ENCODE measurements at places on chromosomes 1 and 21.

- DNase-seq: peak; percentile 54
Measured at GRCh38 chr1:85201340-85202091, 700 bp upstream of the SYDE2 start.

- DNase-seq: no peak
Measured at GRCh38 chr1:37561133-37562132, 4.7 kb downstream of the DNALI1 start.

DNA sequence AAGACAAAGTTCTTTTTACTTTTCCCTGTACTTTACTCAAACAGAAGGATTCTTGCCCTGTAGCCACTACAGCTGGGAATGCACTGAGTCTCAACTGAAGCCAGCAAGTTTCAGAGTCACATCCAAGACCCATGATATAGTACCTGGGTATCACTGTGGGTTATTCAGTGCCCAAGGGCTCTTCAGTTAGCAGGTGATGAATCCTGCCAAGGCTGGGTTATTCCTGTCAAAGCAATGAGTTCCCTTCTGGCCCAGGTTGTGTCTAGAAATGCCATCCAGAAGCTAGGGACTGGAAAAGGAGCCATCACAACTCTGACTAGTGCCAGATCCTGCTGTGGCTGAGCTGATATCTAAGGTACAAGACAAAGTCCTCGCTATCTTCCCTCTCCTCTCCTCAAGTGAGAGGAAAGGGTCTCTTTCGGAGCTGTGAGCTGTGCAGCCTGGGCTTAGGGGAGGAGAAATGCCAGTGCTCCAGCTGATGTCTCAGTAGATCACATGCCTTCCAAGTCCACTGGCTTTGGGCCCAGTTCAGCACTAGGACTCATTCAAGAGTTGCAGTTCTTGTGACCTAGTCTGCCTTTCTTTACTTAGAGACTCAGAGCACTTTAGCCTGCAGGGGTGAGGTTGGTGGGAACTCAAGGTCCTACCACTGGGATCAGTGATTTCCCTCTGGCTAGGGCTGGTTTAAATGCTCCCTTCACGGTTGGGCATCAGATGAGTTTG is 369.4 kb downstream of the TBX15 start:
- DNase-seq: no peak

DNA sequence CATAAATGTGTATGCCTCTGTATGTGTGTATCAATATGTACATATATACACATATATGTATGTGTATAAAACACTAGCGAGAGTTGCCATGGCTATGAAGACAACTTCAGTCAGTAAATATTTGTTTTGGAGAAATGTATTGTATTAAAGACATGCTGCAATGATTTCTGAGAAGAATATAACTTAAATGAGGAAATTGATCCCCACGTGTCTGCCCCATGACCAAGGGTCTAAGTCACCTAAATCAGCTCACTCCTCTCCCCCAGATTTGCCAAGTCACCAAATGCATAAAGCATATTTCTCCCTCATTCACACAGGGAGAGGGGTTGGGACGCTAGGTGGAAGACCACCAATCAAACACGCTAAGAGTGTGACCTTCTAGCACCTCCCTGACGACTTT is 58.3 kb upstream of the LYST start:
- no peak for DNase-seq

- DNase-seq: no peak
Measured at GRCh38 chr1:155064111-155064831, 731 bp downstream of the EFNA4 start.

- DNase-seq: no peak
Measured at GRCh38 chr21:26691416-26691815, 118.3 kb upstream of the CYYR1 start.

DNA sequence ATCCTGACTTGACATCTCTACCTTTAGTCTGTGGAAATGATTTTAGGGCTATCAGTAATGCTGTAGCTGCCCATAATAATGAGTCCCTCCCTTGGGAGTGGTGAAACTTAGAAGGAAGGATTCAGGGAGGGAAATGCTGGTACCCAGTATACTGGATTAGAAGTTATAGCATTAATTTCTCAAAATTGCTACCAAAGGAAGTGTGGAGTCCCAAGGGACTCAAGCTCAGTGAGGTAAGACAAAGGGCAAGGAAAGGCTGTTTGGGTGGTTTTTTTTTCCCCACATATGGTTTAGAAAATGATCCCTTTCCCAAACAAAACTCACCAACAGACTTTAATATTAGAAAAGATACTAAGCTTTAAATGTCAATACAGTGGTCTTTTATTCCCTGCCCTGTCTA is 99.9 kb downstream of the CD247 start:
- DNase-seq: no peak

DNA sequence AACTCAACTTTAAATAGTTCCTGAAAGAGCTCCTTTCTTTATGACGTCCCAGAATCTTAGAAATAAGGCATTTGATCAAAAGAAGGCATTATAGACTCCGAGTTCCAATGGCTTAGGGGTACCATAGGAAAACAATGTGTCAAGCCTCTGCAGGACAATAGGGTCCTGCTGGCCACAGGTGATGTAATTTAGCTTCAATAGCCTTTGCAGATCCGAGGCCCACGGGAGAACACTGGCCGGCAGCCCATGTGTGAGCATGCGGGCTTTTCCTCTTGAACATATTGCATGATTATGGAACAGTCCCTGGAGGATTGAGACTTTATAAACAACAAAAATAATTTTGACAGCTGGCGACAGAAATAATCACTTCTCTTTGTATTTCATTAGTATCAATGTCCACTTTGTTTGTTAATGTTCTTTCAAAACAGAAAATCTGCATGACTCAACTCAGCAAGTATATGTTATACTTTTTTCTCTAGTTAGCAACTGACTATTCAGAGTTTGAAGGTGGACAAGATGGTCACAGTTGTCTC is 49.0 kb upstream of the NR5A2 start:
- DNase-seq: no peak

DNA sequence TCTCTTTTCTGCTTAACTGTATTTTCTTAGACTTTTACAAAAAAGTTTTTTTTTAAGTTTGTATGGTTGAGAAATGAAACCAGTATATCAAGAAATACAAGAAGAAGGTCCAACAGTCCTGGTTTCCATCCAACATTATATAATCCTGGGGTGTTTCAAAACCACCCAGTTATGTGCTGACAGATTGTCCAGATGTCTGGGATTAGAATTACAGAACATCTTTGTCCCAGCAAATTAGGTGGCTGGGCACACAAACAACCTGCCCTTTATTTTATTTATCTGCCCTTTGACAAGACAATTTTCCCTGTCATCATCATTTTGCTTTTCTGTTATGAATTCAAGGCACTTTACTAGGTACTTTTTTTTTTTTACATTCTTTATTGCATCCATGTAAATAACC is 622.1 kb downstream of the PLPP3 start:
- no peak for DNase-seq

Measured in stimulated activated CD4-positive, alpha-beta T cell treated with anti-CD3 and anti-CD28 coated beads, Interleukin-2, amount 100 ng/mL, for 4 hours (primary cell).